Adipocyte (in vitro differentiated cells): ENCODE measurements at places on chromosomes 11 and 22.
A peak's percentile ranks its signal among the peaks of the same experiment; 100 is the strongest.

- peak; percentile 78 for DNase-seq
These were observed 20.1 kb downstream of the TMEM218 start for GRCh38 chr11:125091247-125091876.

- no peak for DNase-seq
These were observed 9.9 kb downstream of the BRSK2 start for GRCh38 chr11:1399386-1400316.

DNA sequence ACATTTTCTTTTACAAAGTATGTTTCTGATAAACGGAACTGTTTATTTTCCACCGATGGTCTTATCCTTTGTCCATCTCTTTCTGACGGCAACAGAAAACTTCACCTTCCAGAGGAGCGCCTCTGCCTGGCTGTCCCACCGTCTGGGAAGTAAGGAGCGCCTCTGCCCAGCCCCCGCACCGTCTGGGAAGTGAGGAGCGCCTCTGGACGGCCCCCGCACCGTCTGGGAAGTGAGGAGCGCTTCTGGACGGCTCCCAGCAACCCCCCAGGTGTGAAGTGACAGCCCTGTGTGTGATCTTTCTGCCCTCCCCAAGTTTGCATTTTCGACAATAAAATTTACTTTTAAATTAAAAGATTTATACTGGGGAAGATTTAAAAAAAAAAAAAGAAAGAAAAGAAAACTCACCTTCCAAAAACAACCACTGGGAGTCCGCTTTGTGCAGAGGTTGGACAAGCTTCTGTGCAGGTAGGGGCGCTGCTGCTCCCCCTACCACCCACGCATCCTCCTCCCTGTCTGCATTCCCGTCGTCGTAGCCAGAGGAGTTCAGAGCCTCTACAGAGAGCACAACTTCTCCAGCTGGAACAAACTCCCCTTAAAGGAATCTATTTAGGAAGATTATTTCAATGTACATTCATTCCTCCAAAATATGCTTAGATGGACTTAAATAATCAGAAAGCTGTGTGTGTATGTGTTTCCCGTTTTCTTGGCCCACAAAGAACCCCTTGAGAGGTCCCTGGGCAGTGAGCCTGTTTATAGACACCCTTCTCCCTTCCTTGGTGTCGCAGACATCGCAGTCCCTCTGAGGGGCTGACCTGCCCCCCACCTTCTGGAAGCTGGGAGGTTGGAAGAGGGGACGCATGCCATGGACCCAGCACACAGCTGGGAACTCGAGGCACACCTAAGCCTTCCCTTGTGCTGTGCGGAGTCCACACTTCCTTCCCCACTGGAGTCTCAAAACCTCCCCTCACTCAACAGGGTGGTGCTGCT is 849 bp upstream of the APOBEC3B start:
- peak; percentile 58 for DNase-seq

- peak; percentile 79 for DNase-seq
These were observed 160.2 kb downstream of the KIRREL3 start for GRCh38 chr11:126840201-126840886.

DNA sequence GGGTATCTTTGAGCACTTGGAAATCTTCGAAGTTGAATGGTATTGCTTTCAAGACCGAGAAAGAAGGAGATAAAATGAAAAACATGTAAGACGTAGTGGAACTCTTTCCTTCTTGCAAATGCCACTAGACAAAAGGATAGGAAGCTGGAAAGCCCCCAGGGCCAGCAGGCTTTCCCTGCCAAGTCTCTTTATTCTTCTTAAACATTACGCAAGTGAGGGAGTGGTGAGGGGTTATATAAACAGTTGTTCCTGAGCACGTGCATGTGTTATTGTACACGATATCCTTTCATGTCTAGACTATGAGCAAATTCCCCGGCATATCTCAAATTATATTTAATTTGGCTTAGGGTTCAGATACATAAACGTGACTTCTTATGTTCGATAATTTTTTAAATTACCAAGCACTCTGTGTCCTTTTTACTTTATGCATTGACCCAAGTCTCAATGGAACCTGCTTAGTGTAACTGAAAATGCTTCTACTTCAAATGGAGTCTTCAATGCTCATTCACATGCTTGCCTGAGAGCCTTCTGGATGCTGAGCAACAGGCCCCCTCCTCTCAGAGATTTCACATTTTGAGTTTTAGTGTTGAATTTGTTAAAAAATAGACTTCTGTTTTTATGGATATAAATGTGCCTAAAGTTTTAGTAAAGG is 59.0 kb downstream of the PPP2R1B start:
- DNase-seq, result peak; percentile 97

- no peak for DNase-seq
These were observed 10.2 kb upstream of the OOSP4A start for GRCh38 chr11:59953463-59954218.

DNA sequence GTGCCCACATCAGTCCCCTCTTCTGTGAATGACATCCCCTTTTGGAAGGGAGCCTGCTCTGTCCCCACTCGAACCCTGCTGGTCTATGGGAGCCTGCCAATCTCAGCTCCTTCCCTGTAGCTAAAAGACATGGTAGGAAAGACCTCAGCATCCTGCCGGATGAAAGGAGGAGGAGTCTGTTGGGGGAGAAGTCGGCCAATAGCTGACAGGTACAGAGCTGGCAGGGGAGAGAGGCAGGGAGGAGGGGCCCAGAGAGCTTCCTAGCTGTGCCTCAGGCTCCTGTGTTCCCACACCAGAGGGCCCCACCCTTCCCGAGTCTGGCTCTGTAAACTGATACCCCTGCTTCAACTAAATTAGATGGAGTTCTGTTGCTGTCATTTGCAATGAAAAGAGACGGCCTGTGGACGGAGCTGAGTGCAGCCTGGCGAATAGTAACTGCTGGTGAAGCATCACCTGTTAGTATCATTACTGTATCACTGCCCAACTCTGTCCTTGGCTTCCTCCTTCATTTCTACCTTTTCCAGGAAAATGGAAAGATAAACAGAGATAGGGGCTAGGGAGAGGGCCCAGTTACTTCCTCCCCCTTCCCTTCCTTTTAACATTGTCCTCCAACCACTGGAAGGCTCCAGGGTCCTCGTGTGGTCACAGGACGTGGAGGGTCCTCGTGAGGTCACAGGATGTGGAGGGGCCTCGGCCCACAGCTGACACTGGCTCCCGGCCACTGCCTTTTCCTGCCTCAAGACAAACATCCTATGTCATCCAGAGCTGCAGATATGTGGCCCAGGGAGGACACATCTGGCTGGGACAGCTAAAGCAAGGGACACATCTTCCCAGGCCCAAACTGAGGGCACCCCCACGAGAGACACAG is 15.1 kb downstream of the FXYD6 start:
- peak; percentile 20 for DNase-seq

- no peak for DNase-seq
These were observed 24.3 kb downstream of the KCNQ1OT1 start for GRCh38 chr11:2675540-2675939.

DNA sequence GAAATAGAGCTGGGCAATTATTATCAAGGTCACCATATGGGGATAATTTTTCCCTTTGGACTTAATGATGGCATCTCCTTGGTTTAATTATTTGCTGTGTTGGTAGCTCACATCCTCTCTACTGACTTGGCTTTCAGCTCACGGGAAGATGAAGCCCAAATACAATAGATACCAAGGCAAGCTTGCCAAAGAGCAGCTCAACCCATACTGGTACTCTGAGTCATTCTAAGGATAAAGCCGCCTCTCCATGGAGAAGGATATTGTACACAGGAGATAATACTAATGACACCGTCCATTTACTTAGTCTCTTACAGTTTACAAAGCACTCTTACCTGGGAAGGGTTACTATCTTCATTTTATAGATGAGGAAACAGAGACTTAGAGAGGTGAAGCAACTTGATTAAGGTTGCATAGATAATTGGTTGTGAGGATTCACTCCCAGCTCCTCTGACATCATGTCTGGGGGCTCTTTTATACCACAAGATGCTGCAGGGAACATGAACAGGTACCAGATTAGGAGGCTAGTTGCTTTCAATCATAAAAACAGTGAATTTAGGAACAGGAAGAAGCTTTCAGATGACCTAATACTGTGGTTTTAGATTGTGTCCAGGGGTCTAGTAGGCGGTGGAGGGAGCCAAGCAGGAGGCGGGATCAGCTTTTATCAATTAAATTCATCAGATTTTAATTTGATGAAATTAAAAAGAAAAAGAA is 48.3 kb upstream of the PICALM start:
- no peak for DNase-seq

GRCh38 chr11:68598816-68599653 is 85.3 kb upstream of the GAL start:
- DNase-seq, result peak; percentile 29

GRCh38 chr11:61446211-61446651 is 16.3 kb downstream of the SDHAF2 start:
- DNase-seq, result peak; percentile 99

GRCh38 chr11:86977441-86978050 is 22.4 kb upstream of the FZD4 start:
- no peak for DNase-seq

DNA sequence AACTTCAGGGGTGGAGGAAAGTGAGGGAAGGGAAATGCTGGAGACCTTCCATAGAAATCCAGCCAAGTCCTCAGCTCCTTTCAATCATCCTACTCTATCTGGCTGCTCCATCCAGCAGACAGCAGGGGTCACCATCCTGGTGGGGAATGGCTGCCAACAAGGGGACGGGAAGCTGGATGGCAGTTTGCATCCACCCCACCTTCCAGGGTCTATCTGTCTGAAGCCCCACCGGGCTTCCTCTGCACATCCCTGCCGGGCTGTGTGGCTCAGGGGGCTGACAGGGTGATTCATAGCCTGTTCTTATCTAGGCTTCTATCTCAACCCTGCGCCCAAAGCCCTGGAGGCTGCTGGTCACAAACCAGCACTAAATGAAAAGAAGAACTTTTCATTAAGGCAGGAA is 1.1 kb downstream of the SYTL2 start:
- peak; percentile 34 for DNase-seq

DNA sequence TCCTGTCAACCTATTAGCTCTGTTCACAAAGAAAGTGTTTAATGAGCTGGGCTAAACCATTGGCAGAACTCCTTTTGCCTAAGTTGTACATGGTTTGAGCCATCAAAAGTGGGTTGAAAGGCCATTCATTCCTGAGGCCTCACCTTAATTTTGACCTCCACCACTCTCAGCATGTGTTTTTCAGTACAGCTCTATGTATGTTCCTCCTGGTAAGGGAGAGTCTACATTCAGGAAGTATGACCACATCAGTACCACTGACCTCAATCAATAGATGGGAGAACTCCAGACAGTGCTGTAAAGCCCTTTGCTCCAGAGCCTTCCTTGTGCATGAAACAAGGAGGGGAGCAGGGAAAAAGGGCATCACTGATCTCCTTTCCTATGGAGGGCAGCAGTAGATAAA is 87.8 kb upstream of the CARD18 start:
- DNase-seq, result no peak

- DNase-seq, result peak; percentile 95
These were observed 3.6 kb upstream of the OR8B3 start for GRCh38 chr11:124402326-124402922.

DNA sequence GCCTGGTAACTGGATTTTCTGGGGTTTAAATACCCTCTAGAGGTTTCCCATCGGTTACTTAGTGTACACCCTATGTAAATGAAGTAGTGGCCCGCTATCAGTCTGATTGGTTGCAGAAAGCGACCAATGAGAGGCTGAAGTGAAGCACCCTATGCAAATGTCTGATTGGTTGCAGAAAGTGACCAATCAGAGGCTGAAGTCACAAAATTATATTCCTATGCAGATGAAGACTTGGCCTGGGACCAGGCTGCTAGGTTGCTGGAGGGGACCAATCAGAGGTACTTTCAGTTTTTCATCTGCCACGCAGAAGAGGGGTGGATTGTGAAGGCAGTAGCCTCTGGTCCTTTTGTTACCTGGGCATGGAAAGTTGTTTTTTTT is 134.8 kb downstream of the TBC1D22A start:
- no peak for DNase-seq

DNA sequence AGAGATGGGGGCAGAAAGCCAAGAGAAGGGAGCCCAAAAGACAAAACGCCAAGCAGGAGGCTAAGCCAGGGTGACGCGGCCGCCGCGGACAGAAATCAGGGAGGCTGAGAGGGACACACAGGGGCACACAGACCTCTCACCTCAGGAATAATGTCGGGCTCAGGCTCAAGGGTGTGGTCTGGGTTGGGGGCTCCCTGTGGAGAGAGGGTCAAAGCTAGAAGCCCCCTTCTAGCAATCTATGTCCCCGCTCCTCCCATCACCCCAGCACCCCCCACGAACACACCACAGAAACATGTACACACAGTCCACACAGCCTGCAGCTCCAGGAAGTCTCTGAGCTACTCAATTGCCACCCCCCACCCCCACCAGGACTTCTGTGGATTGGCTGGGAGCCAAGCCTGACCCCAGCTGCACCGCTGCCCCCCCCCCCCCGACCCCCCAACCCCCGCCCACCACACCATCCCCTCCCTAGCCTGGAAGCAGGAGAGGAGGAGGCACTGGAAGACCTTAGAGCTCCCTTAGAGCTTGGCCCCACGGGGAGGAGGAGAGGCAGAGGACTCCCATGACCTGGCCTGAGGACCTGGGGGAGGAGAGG is 6.9 kb downstream of the BCL9L start:
- peak; percentile 46 for DNase-seq

- peak; percentile 76 for DNase-seq
These were observed 14.7 kb downstream of the MGAT3 start for GRCh38 chr22:39471381-39472141.

GRCh38 chr11:6474413-6474792 is 662 bp upstream of the TRIM3 start:
- no peak for DNase-seq

DNA sequence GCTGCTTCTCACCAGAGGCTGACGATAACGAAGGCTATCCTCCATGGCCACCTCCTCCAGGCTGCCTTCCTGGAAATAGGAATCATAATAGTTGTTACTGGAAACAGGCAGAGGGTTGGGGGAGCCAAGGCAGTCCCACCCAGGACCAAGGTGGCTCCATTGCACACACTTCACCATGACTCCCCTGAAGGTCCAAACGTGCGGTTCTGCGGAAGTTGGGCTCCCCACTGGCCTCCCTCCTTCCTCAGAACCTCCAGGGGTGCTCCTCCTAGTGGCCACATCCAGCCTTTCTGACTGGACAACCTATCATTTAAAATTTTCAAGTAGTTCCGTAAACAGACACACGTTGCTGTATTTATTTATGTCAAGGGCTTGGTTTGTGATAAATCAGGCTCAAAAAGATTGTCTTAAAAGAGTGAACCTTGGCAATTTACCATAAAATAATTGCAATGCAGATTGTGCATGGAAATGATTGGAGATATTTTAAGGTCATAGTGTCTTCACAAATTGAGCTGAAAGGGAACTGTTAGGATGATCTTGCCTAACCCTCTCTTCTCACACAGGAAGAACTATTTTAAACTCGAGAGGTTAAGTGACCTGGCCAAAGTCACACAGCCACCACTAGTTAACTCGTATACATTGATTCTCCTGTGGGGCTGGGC is 1.4 kb upstream of the TCN2 start:
- DNase-seq, result peak; percentile 65

DNA sequence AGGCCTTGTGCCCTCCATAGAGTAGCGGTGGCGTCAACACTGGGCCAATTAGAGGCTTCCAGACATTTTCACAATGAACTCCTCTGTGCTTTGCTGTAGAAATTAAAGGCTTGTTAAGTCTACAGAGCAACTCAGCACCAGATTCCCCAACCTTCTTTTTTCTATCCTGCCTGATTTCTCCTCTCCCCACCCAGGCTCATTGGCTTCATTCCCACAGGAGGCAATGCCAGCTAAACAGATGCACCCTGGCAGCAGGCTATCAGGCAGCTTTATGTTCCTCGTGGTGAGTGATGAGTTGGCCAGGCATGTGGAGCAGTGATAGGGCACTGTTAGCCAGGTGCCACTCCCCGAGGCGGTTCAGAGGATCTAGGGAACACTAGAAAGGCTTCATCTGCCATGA is 4.8 kb downstream of the DIXDC1 start:
- no peak for DNase-seq
